ENCODE measurements at places on chromosomes 5 and 9.

DNA sequence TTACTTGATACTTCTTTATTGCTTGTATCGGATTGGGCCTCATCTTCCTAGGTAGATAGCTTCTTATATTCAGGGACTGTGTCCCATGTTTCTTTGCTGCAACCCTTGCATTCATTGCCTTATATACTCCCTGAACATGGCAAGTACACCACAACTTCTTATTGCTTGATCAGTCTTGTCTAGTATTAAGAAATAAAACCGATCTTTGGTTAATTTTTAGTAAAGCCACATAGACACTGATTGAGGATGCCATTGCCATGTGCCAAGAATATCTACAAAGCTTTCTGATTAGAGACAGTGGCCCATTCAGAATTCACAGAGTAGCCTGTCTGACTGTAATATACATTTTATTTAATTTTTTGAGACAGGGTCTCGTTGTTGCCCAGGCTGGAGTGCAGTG, 34.7 kb upstream of the ANKRD55 start:
- no peak for DNase-seq

DNA sequence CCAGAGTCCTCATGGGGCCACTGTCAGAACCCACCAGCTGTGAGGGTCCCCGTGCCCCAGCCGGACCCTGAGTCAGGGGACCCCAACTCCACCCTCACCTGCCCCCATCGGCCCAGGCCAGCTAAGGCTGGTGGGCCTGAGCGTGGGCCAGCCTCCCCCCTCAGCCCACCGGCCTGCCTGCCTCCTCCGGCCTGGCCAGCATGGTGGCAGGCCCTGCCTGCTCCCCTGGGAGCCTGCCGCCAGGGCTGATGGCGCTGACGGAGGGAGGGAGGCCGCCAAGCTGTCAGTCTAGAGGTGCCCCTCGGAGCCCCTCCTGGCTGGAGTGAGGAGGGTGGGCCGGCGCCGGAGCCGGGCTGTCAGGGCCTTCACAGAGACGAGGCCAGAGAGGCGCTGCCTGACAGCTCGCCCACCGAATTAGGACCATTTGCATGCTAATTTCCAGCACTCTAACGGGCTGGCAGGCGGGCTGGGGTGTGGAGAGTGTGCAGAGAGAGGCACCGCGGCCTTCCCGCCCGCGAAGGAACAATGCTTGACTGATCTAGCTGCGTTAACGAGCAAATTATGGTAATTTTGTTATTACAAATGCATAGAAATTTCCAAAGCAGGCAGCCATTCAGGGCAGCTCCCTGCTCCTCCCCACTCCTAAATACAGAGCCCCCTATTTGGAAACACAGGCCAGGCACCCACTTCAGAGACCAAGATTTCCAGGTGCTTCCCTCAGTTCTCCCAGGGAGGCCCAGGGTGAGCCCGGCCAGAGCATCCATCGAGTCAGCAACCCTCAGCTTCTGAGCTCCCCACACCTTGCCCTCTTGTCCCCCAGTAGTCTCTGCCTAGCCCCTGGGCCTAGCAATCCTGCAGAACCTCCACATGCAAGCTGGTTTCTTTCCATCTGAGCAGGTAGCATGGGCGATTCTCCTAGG, 169.3 kb downstream of the PAX5 start:
- no peak for DNase-seq

GRCh38 chr9:2662496-2662895, 40.9 kb downstream of the VLDLR start:
- no peak for DNase-seq

DNA sequence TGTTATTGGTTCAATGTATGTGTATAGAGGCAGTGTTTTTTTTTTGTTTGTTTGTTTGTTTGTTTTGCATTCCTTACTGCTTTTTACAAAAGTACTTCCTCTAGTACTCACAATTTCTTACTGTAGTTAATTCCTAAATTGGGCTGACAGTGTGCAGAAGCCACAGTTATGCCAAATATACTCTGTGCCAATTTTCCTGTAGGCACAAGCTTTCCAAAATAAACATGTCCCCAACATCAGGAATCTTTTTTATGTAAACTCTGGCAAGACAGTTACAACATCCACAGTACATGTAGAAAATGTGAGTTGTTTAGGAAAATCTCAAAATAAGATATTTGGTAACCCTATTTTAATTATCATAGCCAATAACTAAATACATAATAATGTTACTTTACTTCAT, 161.6 kb upstream of the TSLP start:
- no peak for DNase-seq

GRCh38 chr5:91058155-91058554, 325.0 kb downstream of the ARRDC3 start:
- no peak for DNase-seq

- DNase-seq, result no peak
Measured at GRCh38 chr5:171845040-171845630, 59.5 kb downstream of the SMIM23 start.

GRCh38 chr5:34412736-34413135, 243.4 kb upstream of the RAI14 start:
- DNase-seq, result no peak

All from cerebellar nuclear complex (tissue), 1 donor.